Daoy (cell line): ENCODE measurements at places on chromosomes 11 and 22. TPM values are rescaled to one million over a fixed set of nuclear protein-coding genes. Genes with fewer than 3 reads are reported as not detected.

FGF19 gene
- total RNA-seq, result not detected in 2 replicates

NCF4 gene
- 0.23 and 1.7 TPM in 2 replicates for total RNA-seq

ATG16L2 gene
- total RNA-seq, result 1.3 and 2.3 TPM in 2 replicates

LIF gene
- total RNA-seq, result 33.3 and 35.2 TPM in 2 replicates

ANKK1 gene
- 0.06 TPM in 1 of 2 replicates, not detected in the other for total RNA-seq

VPS26B gene
- 13.2 and 19.2 TPM in 2 replicates for total RNA-seq

OR51F2 gene
- not detected in 2 replicates for total RNA-seq

KRTAP5-7 gene
- total RNA-seq, result not detected in 2 replicates

IGSF9B gene
- total RNA-seq, result 1.0 and 1.3 TPM in 2 replicates

SMIM35 gene
- total RNA-seq, result not detected in 2 replicates

KCNJ1 gene
- total RNA-seq, result not detected in 2 replicates

OR10A6 gene
- not detected in 2 replicates for total RNA-seq

LRRN4CL gene
- total RNA-seq, result 0.98 TPM in 1 of 2 replicates, not detected in the other

DDTL gene
- total RNA-seq, result 0.11 and 1.1 TPM in 2 replicates

- DNase-seq, result peak; percentile 79
These were observed 3.4 kb downstream of the TENM4 start for GRCh38 chr11:79437278-79437980.

DNA sequence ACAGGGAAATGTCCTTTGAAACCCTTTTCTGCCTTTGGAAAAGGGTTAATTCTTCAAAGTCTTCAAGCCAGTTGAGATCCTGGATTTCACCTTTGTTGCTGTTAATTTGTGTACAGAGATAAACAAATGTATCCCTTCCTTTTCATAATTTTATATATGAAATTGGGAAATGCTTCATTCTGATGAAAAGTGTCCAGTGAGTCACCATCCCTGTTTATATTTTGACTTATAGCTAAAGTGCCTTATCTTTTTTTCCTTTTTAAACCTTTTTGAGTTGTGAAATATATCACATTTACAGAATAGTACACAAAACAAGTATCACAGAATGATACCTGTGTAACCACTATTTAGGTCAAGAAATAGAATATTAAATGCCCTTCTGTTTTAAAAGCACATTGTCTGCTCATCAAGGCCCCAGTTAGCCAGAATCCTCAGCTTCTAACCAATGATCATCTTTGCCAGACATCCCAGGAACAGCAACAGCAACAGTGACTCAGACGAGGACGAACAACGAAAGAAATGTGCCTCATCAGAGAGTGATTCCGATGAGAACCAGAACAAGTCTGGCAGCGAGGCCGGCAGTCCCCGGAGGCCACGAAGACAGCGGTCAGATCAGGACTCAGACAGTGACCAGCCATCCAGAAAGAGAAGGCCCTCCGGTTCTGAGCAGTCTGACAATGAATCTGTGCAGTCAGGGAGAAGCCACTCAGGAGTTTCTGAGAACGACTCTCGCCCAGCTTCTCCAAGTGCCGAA, 27.3 kb downstream of the CTR9 start:
- no peak for DNase-seq

DNA sequence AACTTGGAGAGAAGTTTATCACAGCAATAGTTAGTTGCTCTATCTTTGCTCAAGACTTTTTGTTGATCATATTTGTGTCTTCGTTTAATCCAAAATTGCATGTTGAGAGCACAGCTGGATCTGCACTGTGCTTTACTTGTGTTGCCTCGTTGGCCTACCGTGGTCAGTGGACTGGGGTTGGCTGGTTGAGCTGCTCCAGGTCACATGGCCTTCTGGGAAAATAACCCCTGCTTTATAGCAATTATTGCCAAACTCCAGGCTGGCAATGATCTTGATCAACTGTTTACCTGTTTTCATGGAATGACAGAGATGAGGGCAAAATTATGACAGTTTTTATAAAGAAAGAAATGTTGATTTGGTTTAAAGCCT, 5.7 kb upstream of the PLET1 start:
- no peak for DNase-seq

DNA sequence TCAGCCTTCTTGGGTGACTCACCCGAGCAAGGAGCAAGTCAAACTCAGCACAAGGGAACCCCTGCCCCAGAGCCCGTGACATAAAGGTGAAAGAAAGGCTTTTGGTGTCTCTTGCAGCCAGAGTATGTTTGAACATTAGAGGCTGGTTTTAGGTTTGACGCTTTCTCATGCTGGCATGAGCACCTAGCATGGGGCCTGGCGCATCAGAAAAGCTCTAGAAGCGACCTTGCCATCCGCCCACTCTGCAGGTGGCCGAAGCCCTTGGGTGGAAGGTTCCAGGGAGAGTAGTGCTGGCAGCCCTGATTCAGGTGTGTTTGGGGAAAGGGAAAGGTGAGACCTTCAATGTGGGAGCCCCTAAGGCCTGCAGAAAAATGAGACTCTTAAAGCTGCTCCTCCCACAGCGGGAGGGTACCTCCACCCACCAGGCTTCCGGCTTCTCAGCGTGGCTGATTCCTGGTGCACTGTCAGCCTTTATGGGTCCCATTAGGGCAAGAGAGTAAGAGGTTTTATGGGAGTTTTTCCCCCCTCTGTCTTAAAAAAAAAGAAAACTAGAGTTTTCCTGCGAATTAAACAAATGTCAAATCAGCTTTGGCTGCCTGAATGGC, 88.4 kb downstream of the GRIK4 start:
- DNase-seq, result no peak

GRCh38 chr11:59221441-59221840, 8.7 kb upstream of the MPEG1 start:
- DNase-seq, result no peak

DNA sequence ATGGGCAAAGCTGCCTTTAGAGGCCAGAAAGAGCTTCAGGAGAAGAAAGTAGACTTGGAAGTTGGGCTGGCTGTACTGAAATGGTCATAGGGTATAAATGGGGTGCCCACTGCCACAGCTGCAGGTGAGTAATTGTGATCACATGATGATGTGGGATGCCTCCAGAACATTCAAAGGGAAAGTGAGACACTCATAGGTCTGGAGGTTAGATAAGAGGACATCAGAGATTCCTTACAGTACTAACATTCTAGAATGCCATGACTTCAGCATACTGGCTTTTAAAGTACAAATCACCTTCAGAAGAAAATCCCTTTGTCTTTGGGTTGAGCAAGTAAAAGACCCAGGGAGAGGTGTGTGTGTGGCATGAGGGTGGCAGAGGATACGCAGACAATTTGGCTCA, 419.2 kb downstream of the TENM4 start:
- no peak for DNase-seq

DNA sequence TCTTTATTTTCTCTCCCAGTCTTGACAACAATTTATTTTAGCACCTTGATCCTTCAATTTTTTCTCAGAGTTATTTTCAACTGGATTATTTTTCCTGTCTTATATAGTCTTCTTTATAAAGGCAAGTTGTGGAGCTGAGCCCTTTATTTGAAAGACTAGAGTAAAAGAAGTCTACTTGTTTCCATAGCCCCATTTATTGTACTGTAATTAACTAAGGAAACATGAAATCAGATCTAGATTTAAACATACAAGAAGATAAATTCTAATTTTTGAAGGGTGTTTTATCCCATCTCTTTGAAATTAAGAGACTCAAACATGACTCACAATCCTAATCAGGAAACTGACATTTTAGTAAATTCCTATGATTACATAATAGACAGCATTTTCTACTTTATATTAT, 2421.8 kb downstream of the LRRC4C start:
- no peak for DNase-seq

DNA sequence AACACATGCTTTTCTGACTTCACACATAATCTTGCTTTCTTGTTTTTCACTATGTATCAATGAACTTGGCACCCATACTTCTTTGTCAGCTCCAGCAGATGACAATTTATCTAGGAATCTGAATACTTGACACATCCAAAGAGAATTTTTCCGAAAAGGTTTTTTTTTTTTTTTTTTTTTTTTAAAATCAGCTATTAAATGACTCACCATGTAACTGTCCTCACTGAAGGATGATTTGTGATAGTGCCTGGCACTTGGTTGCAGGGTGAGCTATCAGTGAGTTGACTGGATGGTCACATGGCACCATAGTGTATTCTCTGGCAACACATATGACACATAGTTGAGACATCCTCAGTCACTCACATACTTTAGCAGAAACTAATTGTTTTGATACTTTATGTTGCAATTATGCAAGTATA, 133.4 kb upstream of the E2F8 start:
- DNase-seq, result peak; percentile 88

DNA sequence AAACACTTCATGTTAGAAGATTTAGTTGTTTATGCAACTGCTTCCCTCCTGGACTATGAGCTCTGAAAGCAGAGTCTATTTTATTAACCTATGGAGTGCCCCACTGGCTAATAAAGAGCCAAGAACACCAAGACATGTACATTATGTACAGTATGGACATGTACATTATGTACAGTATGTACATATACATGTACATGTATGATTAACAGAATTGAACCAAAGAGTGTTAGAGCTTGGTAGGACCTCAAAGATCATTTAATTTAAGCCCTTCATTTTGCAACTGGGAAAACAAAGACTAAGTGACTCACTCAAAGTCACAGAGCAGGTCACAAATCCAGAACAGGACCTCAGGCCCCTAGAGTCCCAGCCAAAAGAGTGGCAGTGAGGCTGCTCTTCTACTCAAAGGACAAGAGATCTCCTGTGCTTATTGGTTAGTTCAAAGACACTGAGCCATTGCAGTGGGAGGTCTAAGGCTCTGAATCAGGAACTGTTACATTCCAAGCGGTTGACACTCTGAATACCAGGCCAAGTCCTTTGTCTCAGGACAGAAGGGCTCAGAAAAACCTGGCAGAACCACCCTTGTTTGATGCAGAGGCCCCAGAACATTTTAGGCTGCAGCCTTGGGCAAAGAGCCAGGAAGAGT, 103.8 kb downstream of the FAM168A start:
- DNase-seq, result peak; percentile 70

DNA sequence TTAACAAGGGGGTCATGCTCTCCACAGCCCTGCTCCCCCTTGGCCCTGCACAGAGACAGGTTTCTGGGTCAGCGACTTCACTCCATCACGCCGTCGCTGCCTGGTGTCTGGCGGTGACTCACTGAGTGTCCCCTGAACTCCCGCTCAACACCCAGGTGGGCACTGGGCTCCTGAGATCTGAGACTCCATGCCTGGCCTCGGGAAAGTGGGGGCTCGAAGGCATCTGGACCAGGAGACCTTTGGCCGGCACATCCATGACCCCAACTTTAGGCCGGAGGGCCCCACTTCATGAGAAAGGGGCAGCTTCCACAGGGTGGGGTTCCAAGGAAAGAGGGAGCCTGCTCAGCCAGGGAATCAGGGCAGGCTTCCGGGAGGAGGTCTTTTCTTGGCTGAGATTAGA, 79.3 kb upstream of the PRR5 start:
- DNase-seq, result no peak

DNA sequence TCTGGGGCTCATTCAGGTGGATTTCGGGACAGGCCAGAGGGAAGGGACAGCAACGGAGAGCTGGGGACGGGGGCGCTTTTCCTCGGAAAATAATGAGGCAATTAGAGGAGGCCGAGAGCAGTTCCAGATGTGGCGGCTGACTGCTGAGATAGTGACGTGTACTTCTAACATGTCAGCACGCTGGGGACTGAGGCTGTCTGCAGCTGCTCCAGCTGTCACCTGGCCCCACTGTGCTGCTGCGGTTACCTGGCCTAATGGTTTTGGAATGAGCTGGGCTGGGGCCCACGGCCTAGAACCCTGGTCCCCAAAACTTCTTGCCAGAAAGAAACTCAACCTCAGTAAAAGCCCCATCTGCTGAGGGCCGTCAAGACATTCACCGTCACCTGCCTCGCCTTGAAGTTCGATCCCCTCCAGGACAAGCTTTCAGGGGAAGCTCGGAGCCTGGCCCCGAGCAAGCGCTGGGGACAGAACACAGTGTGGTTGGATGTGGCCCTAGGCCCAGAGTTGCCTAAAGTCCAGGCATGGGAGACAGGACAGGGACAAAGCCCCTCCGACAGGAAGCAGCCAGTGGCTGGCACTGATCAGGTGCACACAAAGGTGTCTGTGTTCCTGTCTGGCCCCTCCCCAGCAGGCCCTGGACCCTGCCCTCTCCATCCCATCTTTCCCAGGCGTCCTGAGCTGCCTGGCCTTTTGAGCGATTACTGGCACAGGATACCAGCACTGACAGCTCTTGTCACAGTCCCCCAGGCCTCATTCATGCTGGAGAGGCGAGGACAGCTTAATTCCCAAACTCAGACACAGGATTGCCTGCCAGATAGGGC, 22.1 kb downstream of the RPUSD4 start:
- DNase-seq, result no peak

DNA sequence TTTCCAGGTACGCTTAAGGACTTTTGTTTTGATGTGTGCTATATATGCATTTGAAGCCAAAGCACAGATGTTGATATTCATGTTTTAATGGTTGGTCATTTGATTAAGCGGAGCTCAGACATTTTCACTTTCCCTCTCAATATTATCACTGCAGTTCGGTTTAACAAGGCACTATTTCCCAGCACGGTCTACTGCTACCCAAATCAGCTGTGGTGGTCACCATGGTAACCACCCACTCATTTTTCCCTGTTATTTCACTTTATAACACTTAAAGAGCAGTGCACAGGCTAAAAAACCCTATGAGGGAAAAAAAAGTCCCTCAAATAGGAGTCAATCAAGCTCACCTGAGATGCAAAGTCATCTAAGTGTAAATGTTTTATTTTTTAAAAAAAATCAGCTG, 439.6 kb upstream of the CCDC90B start:
- peak; percentile 25 for DNase-seq

DNA sequence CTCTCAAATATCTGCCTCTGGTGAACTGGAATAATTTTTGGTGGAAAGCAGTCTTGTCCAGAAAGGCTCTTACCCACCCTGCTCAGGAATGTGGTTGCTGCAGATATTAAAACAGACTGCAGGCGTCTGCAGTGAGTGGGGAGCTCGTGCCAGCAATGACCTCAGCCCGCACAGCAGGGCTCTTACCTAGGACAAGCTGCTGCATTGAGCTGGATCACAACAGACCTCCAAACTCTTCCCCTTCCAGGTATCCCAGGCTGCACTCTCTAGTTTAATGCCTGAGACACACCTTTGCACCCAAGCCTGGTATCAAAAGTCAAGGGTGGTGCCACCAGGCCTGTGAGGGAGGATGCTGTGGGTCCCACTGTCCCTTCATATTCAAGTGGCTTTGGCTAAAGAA, 69.7 kb upstream of the CDON start:
- DNase-seq, result peak; percentile 60

DNA sequence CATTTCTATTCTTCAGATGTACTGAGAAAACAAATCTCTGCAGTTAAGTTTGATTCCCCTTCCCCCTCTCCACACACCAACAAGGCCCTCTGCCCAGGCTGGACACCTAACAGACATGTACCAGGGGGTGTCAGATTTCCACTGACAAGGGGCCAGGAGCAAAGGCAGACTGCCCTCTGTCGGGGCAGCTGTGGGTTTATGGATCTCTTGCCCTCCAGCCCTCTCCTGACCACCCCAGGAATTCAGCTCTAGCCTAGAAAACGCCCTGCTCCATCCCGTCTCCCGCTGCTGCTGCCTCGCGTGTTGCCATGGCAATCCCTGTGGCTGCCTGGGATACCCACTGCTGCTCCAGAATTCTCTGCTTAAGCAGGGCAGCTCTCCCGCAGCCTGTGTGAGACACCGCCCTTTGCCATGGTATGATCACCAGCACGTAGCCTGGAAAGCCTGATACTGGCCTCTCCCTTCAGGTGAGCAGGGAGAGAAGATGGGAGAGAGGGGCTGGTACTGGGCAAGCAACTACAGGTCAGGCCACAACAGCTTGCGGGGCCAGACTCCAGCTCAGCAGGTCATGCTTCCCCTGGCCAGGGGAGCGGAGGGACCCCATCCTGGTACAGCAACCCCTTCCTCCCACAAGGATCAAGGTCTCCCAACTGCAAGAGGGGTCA, 41.6 kb downstream of the BUD13 start:
- no peak for DNase-seq

GRCh38 chr22:50542416-50542927, 3.2 kb upstream of the KLHDC7B start:
- DNase-seq, result no peak

- no peak for DNase-seq
These were observed 78.5 kb downstream of the RDX start for GRCh38 chr11:110217936-110218335.
